Posterior vena cava (tissue), 2 donors: ENCODE measurements at places on chromosomes 7 and 10. TPM values are rescaled to one million over a fixed set of nuclear protein-coding genes. Genes with fewer than 3 reads are reported as not detected.

DNA sequence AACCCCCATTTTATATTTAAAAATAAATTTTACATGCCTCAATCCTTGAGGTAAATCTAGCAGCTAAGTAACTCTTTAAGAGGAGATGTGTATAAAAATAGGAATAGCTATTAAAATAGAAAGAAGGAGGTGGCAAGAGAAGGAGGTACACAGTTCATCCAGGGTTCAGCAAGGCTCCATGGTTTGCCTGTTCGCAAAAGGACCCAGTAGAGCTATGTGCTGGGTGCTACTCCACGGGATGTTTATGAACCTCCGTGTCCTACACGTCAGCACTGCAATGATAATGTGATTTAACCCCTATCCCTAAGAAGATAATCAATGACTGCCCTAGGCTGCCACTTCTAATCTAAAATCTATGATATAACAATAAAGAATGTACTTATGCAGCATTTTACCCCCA lies 926 bp upstream of the DENND11 start:
- no peak for DNase-seq

- DNase-seq, result no peak
Observed at GRCh38 chr7:66105263-66105748, 9.3 kb upstream of the CRCP start.

GRCh38 chr10:103551619-103552602 lies 58.4 kb downstream of the NEURL1 start:
- peak; percentile 76 for DNase-seq

ORC5 gene
- 16.9 TPM for total RNA-seq
